GM13977 (cell line): ENCODE measurements at places on chromosomes 5 and 9.

- DNase-seq, result peak; percentile 55
Observed at GRCh38 chr5:65190328-65191053, 291.2 kb downstream of the ADAMTS6 start.

- DNase-seq, result no peak
Observed at GRCh38 chr5:132428147-132428482, 58.6 kb downstream of the SLC22A5 start.

- no peak for DNase-seq
Observed at GRCh38 chr5:132243366-132243977, 14.0 kb upstream of the PDLIM4 start.

GRCh38 chr5:145247745-145248040, 587.4 kb downstream of the PRELID2 start:
- no peak for DNase-seq

DNA sequence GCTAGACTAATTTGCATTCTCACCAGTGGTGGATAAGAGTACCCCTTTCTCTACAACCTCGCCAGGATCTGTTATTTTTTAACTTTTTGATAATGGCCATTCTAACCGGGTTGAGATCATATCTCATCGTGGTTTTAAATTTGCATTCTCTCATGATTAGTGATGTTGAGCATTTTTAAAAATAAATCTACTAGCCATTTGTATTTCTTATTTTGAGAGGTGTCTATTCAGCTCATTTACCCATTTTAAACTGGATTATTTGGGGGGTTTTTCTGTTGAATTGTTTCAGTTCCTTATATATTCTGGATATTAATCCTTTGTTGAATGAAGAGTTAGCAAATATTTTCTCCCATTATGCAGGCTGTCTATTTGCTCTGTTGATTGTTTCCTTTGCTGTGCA, 139.6 kb downstream of the ARSB start:
- DNase-seq, result no peak

DNA sequence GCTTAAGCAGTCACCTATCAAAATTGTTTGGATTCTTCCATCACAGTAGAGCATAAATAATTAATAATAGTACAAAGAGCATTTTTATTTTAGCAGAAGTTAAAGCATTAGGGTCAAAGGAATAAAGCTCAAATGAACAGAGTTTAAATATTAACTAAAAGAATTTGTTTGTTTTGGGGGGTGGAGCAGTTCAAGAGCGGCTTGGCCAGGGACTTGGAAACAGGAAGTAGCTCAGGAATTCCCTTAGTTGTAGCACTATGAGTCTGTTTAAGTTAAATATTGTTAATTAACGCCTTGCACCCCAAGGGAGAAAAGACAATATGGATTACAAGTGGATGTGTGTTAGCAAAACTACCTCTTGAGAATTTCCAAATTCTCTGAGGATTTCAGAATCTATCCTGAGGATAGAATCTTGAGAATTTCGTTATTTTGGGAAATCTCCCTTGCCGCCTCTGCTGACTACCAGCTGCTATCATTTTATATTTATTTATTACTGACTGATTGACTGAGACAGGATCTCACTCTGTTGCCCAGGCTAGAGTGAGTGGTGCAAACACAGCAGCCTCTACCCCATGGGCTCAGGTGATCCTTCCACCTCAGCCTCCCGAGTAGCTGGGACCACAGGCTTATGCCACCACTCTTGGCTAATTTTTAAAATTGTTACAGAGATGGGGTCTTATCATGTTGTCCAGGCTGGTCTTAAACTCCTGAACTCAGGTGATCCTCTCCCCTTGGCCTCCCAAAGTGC, 96.7 kb upstream of the CHD1 start:
- no peak for DNase-seq

DNA sequence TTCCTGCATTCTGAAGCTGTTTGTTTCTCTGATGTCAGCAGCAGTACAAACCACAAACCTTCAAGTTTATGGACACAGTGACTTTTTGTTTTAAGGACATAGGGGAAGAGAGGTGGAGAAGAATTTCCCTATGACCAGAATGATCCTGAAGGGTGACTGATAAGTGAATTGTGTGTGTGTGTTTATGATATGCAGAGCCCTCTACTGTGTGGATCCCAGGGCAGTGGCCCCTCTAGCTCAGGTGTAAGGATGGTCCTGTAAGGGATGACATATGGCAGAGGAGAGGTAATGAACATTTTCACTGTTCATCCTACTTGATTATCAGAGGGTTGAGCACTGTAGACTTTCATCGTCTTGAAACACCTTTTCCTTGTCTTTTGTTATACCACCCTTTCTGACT, 30.6 kb upstream of the TMED7 start:
- DNase-seq, result no peak
